ENCODE measurements at places on chromosomes 11 and 22. TPM values are rescaled to one million over a fixed set of nuclear protein-coding genes. Genes with fewer than 3 reads are reported as not detected.

GRCh38 chr11:69337211-69337721, 43.3 kb downstream of the MYEOV start:
- no peak for DNase-seq

DNA sequence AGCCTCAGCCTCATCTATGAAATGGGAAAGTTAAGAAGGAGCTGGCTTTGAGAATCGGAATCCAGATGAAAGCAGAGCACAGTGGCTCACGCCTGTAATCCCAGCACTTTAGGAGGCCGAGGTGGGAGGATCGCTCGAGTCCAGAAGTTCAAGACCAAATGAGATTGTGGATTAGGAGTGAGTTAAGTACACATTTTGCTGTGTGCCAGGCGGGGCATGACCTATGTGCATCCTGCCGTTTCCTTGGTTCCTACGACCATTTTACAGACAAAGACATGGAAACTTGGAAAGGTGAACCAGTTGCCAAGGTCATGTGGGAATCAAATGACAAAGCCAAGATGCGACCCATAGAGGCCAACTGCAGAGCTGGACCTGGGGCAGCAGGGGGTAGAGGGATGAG, 4.2 kb downstream of the PLA2G3 start:
- DNase-seq, result no peak

- peak; percentile 73 for DNase-seq
These were observed 1.9 kb downstream of the ESAM start for GRCh38 chr11:124760205-124760652.

- no peak for DNase-seq
These were observed 174.2 kb downstream of the BUD13 start for GRCh38 chr11:116598556-116598955.

DNA sequence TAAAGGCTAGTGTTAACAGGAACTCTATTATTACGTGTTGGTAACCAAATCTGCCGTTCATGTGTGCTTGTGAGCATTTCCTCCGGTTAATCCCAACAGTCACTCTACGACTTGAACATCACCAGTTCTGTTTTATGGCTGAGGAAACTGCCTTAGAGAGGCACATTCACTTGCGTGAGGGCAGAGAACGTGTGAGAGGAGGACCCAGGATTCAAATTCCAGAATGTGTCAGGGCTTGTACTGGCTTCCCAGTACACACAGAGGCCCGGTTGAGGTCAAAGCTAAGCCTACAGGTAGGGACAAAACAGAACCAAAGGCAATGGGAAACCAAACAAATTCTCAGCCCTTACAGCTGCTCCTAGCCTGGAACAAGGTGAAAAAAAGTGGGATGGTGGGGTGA, 66.9 kb upstream of the TENM4 start:
- DNase-seq, result no peak

GRCh38 chr11:47861728-47862127, 13.6 kb upstream of the NUP160 start:
- DNase-seq, result no peak

- no peak for DNase-seq
These were observed 38.5 kb upstream of the GALNT18 start for GRCh38 chr11:11660363-11660740.

Gene CBLIF
- total RNA-seq, result not detected

GRCh38 chr11:28704801-28705200, 596.6 kb downstream of the METTL15 start:
- no peak for DNase-seq

DNA sequence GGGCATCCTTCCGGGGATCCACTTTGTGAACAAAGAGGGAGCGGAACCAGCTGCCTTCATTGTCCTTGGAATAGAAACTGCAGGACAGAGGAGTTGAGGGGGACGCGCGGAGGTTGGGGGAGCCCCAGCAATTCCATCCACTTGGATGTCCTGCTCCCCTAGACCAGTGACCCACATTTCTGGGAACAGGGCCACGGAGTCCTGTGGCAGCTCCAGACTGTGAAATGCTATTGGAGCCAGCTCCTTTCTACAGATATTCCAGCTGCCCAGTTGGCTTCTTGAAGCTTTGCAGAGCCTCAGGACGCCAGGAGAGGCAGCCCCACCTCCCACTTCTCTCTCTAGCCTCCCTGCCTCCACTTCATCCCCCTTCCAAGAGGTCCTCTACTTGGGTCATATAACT, 10.5 kb downstream of the NIPSNAP1 start:
- DNase-seq, result no peak

Gene MMP12
- not detected for total RNA-seq

GRCh38 chr11:72787216-72788104, 6.4 kb downstream of the STARD10 start:
- DNase-seq, result no peak

- peak; percentile 40 for DNase-seq
These were observed 7.8 kb upstream of the NFAM1 start for GRCh38 chr22:42439821-42440674.

- no peak for DNase-seq
These were observed 4.6 kb downstream of the ETS1 start for GRCh38 chr11:128582496-128583366.

DNA sequence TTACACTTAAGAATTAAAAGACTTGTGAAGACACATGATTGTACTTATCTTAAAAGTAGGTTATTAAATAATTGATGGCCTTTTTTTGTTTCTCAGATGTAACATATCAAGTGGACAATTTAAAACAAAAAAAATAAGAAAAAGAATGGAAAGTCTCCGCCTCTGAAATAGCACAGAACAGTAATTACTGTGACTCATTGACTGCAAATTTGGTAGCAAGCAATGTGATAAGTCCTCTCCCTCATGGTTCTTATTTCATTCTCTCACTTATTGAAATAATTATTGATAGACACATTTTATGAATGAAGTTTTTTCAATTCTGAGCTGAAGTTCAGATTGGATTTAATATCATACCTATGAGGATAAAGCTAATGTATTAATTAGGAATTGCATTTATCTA, 717.9 kb upstream of the LUZP2 start:
- no peak for DNase-seq

Gene APOA5
- not detected for total RNA-seq

Gene OR52A1
- not detected for total RNA-seq

- no peak for DNase-seq
These were observed 41.8 kb downstream of the ENTHD1 start for GRCh38 chr22:39851606-39852315.

GRCh38 chr11:74232311-74232950, 61.3 kb downstream of the PPME1 start:
- no peak for DNase-seq

DNA sequence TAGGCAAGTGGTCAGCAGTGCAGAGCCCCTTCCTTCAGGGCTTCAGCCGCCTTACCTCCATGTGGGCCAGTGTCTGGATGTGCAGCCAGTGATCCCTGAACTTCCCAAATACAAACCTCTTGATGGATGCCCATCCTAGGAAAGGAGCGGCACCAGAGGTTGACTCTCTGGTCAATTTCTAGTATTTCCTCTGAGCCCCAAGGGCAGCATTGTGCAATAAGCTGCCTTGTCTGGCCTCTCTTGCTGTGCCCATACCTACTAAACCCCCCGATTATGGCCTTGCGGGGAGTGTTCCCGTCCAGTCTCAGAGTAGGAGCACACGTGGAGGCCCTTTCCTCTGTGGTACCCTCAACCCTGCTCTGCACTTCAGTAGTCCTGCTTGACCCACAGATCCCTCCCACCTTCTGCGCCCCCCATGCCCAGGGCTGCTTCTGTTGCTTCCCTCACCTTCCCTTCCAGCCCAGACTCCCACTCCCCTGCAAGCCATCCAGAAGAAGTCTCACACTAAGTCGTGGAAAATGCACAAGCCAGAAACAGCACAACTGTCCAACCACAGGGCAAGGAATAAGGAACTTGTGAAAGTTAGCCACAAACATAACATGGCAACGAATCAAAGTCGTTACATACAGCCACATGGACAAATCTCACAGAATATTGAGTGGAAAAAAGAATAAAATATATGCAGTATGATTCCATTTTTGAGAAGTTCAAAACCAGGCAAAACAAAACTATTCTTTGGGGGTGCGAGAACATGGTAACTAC, 39.6 kb upstream of the HORMAD2 start:
- DNase-seq, result no peak

- DNase-seq, result no peak
These were observed 466.7 kb upstream of the B3GAT1 start for GRCh38 chr11:134878785-134879184.

DNA sequence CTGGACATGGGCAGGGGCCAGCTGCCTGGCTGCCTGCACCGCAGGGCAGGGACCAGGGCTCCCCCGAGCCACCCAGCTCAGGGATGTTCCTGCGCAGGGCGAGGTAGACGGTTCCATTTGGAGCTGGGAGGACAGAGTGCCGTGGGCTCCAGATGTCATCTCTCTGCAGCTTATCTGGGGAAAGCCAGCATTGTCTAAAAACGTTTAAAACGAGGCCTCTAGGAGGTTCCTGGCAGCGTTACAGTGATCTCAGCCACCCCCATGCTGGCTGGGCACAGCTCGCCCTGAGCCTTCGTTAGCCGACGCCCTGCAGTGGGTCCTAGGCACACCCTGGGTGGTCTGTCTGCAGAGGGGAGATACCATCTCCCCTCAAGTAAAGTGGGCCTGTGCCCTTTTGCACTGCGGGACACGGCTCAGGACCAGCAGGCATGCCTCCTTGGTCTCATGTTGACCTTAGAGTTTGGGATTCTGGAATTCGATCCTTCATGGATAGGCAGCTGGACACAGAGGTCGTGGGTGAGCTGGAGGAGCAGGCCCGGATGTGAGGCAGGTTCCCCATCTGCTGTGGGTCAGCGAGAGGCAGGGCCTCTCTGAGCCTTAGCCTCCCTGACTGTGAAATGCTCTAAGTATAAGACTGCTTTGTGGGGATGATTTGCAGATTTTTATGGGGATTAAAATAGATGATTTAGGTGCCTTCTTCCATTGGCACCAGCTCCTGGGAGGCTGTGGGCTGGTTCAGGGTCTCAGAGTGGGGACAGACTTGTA, 14.1 kb downstream of the SYNGR1 start:
- no peak for DNase-seq

Gene CARD16
- 3.9 TPM for total RNA-seq

Gene PKP3
- 2.0 TPM for total RNA-seq

- DNase-seq, result peak; percentile 35
These were observed 5.7 kb downstream of the IGLL1 start for GRCh38 chr22:23574371-23574811.

Gene ART1
- 0.65 TPM for total RNA-seq

DNA sequence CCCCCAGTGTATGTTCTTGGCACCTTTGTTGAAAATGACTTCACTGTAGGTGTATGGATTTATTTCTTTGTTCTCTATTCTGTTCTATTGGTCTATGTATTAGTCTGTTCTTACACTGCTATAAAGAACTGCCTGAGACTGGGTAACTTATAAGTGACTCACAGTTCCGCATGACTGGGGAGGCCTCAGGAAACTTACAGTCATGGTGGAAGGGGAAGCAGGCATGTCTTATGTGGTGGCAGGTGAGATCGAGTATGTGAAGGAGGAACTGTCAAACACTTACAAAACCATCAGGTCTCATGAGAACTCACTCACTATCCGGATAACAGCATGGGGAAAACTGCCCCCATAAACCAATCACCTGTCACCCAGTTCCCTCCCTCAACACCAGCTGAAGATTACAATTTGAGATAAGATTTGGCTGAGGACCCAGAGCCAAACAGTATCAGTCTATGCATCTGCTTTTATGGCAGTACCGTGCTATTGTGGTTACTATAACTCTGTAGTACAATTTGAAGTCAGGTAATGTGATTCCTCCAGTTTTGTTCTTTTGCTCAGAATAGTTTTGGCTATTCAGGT, 836.2 kb downstream of the DLG2 start:
- no peak for DNase-seq
